ENCODE measurements at places on chromosomes 5 and 9. TPM values are rescaled to one million over a fixed set of nuclear protein-coding genes. Genes with fewer than 3 reads are reported as not detected.

Gene GARIN3
- not detected for polyA plus RNA-seq

Gene CDX1
- polyA plus RNA-seq = 0.40 TPM

Gene CER1
- not detected for polyA plus RNA-seq

Gene GPR150
- polyA plus RNA-seq = not detected

Gene TRIM36
- 3.5 TPM for polyA plus RNA-seq

Gene ELOVL7
- 18.2 TPM for polyA plus RNA-seq

Gene ADAMTSL2
- 1.9 TPM for polyA plus RNA-seq

Gene PCDHGA12
- 1.5 TPM for polyA plus RNA-seq

Gene CACNA1B
- 0.27 TPM for polyA plus RNA-seq

Gene DMRT3
- polyA plus RNA-seq = 1.5 TPM

Gene CCL19
- not detected for polyA plus RNA-seq

Gene CCDC112
- 15.6 TPM for polyA plus RNA-seq

Gene IL3
- polyA plus RNA-seq = not detected

DNA sequence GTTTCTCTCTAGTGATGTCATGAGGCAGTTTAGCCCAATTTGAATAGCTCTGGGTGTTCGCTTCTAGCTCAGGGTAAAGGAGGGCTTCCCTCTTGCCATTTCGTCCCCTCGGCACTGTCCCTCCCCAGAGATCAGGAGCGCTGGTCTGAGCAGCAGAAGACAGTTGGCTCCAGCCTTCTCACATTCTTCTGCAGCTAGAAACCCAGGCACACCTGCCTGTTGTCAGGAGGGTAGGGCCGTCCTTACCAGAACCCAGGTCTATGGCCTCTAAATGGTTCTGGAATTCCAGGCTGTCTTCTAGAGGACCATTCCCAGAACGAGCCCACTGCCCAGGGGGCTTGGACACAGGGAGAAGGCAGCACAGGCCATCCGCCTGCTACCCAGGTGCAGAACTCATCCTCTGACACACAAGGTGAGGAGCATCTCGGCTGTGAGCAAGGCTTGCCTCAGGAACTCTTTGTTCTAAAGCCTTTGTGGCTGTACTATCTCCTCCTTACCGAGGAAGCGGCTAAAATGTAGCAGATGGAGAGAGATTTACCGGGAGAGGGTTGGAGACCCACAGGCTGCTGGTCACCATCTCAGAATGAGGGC, 255.6 kb upstream of the IRX2 start:
- DNase-seq = no peak

- no peak for DNase-seq
These were observed 1.8 kb downstream of the SEMA5A start for GRCh38 chr5:9544056-9544455.

GRCh38 chr9:5178126-5178805, 7.2 kb downstream of the INSL6 start:
- no peak for DNase-seq

- DNase-seq = no peak
These were observed 478.5 kb downstream of the RASEF start for GRCh38 chr9:82584349-82584863.

GRCh38 chr9:81549500-81550206, 139.7 kb downstream of the TLE1 start:
- no peak for DNase-seq

GRCh38 chr9:4030751-4031150, 269.1 kb downstream of the GLIS3 start:
- DNase-seq = no peak

DNA sequence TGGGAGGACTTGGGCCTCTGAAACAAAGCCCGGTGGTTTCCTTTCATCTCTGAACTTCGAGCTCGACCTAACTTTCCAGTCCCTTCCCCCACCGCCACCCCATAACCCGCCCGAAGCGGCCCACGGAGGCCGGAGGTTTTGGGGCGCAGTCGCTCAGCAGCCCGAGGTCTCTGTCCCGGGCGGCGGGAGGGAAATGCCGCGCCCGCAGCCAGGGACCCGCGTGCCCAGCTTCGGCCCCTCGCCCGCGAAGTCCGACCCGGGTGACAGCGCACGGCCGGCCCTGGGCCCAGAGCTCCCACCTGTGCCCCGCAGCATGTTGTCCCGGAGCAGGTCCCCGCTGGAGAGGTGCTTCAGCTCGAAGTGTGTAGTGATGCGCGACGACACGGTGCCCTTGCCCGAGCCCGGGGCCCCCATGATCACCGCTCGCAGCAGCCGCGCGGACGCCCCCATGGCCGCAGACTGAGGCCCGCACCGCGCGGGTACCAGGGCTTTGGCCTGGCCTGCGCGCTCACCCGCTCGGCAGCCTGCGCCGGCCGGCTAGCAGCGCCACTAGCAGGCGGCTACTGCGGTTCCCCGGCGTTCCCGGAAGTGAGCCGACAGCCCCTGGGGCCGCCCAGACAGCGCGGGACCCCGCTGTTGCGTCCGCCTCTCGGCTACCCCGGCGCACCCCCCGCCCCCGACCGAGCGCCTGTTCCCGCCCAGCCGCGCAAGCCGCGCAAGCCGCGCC, at the start of gene AK3:
AK3 (minus strand) TSS at position 565 of the 727 bp plus-strand sequence; CDS start at position 450, 115 bp downstream.
- peak; percentile 77 for DNase-seq

- peak; percentile 29 for DNase-seq
These were observed 3.6 kb downstream of the FGF18 start for GRCh38 chr5:171422902-171423663.

- DNase-seq = no peak
These were observed 756.2 kb downstream of the TLE1 start for GRCh38 chr9:80932947-80933780.

DNA sequence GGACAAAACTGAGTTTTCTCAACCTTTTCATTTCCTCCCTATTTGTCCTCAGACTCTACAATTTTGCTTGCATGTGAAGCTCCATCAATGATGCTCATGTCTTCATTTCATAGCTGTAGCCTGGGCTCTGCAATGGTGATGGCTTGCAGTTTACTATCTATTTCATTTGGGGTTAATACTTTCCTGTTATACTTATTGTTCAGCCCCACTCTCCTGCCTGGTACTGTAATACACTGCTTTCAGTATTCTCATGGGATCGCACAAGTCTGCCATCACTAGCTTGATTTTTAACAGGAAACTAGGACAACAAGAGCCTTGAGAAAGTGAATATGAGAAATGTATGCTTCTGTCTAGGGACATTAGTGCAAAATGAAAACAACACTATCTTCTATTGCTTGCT, 84.2 kb upstream of the SEMA6A start:
- DNase-seq = no peak

GRCh38 chr9:120490888-120491595, 88.9 kb downstream of the CDK5RAP2 start:
- DNase-seq = no peak

GRCh38 chr9:22790329-22790728, 343.7 kb downstream of the DMRTA1 start:
- no peak for DNase-seq

- DNase-seq = no peak
These were observed 387.1 kb downstream of the PDE4D start for GRCh38 chr5:59506285-59506877.

DNA sequence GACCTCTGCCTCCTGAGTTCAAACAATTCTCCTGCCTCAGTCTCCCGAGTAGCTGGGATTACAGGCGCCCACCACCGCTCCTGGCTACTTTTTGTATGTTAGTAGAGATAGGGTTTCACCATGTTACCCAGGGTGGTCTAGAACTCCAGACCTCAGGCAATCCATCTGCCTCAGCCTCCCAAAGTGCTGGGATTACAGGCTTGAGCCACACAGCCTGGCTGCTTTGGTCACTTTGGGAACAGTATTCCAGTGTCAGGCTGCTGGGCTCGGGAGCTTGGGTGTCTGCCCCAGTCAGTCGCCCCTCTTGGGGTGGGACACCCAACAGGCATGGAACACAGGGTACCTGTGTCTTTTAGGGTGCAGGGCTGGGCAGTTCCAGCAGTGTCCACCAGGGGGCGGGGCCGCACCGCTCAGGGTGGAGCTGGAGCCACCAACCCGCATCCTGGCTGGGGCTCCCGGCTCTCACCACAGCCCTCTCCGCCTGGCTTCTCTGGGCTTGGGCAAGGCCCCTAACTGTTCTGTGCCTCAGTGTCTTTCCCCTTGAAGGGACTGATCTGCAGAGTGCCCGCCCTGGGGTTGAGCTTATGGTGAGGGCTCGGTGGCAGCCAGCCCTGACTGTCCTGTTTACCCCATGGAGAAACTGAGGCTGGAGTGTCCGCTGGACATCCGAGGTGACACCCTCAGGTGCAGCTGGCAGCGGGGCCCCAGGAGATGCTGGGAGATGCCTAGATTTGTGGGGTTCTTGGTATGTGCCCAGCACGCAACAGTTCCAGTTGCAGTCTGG, 6.4 kb upstream of the RNU6ATAC start:
- no peak for DNase-seq

- no peak for DNase-seq
These were observed 854.1 kb downstream of the MAT2B start for GRCh38 chr5:164359260-164360255.

DNA sequence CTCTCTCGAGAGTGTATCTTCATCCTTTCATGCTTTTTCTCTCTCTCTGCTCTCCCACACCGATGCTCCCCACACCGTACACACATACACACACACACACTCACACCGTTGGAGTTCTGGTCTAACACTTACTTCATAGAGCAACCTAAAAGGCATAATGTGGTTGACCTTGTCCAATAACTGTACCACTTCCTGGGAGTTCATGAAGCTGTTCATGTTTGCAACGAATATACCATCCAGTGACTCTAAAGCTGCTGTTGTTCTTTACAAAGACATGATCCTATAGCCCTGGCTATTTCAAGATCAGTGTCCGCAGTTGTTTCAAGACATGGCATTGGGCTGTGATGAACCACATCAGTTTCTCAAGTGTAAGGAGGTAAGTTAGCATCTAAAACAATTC, 10.0 kb downstream of the MEF2C start:
- DNase-seq = no peak

GRCh38 chr9:132575005-132575609, 7.3 kb upstream of the BARHL1 start:
- peak; percentile 57 for DNase-seq

DNA sequence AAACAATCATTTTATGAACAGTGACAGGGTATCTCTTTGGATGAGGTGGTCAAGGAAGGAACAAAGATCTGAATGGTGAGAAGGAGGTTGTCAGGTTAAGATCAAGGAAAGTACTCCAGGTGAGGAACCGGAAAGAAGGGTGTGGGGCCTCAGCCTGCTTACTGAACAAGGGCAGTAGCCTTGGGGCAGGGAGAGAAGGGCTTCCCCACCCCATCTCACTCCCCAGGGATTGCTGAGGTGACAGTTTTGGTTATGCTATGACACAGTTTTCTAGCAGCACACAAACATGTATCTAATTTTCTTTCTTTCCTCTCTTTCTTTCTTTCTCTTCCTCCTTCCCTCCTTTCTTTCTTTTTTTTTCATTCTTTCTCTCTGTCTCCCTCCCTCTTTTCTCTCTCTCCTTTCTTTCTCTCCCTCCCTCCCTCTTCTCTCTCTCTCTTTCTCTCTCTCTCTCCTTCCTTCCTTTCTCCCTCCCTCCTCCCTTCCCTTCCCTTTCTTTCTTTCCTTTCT, 4.1 kb upstream of the HDHD3 start:
- DNase-seq = no peak

- no peak for DNase-seq
These were observed 370.7 kb upstream of the TRPC7 start for GRCh38 chr5:136736021-136736420.

DNA sequence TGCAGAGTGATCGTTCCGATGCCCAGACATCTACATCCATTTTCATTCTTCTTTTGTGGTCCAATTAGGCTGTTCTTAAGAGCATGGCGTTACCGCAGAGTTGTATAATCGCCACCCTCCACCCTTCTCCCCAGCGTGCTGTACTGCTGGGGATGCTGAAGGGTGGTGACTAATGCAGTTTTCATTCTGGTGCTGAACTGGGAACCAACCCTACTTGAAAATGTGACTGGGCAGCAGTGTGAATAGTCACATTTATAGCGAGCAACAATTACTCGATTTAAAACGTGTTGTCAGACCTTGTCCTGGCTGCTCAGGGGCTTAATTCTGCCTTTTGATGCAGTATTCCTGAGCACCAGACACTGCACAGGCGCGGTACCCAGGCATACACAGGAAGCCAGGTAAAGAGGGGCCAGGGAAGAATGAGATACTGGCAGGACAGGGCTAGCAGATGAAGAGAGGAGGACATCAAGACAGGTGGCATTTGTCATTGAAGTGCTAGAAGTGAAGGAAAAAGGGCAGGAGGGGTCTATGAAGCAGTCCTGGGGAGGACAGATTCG, 719 bp upstream of the ISCA1 start:
- no peak for DNase-seq

- DNase-seq = no peak
These were observed 148.2 kb upstream of the CHD1 start for GRCh38 chr5:99076723-99077640.

- DNase-seq = no peak
These were observed 97.6 kb downstream of the FRMD3 start for GRCh38 chr9:83440641-83441040.

- no peak for DNase-seq
These were observed 157.7 kb upstream of the NR3C1 start for GRCh38 chr5:143561219-143561618.

GRCh38 chr9:76018761-76019160, 128.3 kb downstream of the PCSK5 start:
- DNase-seq = no peak
